Astrocyte (in vitro differentiated cells and primary cell): ENCODE measurements at places on chromosomes 11 and 22. TPM values are rescaled to one million over a fixed set of nuclear protein-coding genes. Genes with fewer than 3 reads are reported as not detected.

GRCh38 chr11:71204748-71205664, 47.4 kb downstream of the SHANK2 start:
- no peak for DNase-seq
- H3K4me3 ChIP-seq: no peak overlapping the region

DNA sequence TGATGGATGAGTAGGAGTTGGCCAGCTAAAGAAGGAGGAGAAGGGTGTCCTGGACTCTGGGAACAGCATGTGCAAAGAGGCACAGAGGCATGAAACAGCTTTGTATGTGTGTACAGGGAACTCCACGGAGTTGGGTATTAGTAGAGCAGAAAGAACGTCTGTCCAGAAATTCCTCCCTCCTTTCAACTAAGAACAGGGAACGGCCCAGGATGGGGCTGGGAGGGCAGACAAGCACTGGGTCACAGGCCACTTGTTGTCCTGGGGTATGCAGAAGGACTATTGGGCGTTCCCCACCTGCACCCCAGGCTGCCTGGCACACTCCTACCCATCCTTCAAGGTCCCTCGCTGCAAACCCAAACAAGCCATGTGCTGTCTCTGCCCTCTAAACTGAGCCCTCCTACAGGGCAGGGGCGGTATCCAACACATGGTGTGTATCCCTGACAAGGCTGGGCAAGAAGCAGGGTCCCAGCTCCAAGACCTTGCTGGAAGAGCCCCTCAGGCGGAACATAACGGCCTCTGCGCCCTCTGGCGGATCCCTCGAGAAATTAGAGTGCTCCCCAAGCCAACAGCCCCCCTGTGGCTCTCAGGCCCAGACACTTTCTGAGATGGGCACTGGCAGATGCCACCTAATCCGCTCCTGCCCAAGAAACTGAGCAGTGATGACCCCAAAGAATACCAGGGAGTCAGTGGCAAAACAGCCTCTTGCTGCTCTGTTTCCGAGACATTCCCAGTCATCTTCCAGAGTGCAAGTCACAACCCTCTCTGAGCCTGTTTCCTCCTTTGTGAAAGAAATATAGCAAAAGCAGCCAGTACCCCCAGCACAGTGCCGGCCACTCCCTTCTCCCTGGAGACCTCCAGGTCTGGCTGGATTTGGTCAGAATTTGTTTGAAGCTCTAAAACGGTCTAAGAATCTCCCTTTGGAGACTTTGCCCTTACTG, 1.6 kb upstream of the ELFN2 start:
- no peaks in the 10 kb centered on the region for H3K36me3 ChIP-seq
- H3K4me3 ChIP-seq: no peak overlapping the region
- peaks cover 8% of the 10 kb centered on the region for H3K27me3 ChIP-seq
- H3K27ac ChIP-seq: no peak overlapping the region
- peaks cover 34% of the 10 kb centered on the region for H3K4me1 ChIP-seq

DNA sequence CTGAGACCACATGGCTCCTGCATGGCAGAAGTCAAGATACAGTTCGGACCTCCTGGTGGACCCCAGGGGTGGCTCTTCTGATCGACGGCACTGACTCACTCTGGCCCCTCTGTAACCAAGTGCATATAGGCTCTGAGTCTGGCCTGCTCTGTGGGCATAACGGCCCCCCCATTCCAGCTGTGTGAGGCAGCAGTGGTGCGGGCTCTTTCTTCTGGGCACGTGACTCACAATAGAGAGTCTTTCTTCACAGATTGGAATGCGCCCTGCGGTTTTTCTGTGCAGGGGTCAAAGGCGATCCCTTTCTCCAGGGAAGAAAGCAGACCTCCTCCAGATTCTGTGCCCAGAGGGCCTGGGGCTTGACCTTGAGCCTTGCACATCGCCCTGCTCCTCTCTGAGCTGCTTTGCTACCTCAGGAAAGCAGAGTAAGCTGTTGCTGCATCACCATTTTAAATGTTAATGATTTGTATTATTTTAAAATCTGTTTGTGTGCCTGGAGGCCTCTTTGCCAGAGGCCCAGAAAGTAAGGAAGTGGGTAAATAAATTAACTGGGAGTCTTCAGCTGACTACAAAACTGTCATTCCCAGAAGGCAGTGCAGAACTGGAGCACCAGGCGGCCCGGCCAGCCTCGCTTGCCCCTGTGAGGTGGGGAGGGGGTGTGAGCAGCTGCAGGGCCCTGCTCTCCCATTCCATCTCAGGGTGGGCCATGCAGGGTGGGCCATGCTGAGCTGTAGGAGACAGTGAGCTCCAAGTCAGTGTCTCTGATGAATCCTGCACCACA, 199.0 kb downstream of the GRIK4 start:
- peak; percentile 69 for DNase-seq
- H3K36me3 ChIP-seq: no peaks in the 10 kb centered on the region
- H3K4me1 ChIP-seq: peaks cover 16% of the 10 kb centered on the region
- peak overlapping the region; percentile 45 for H3K27ac ChIP-seq

- H3K27me3 ChIP-seq: no peaks in the 10 kb centered on the region
- no peak overlapping the region for H3K27ac ChIP-seq
- no peak overlapping the region for H3K4me3 ChIP-seq
- peak; percentile 28 for DNase-seq
- H3K36me3 ChIP-seq: no peaks in the 10 kb centered on the region
- H3K4me1 ChIP-seq: no peaks in the 10 kb centered on the region
Measured at GRCh38 chr11:132858223-132858622, 674.1 kb downstream of the OPCML start.

DNA sequence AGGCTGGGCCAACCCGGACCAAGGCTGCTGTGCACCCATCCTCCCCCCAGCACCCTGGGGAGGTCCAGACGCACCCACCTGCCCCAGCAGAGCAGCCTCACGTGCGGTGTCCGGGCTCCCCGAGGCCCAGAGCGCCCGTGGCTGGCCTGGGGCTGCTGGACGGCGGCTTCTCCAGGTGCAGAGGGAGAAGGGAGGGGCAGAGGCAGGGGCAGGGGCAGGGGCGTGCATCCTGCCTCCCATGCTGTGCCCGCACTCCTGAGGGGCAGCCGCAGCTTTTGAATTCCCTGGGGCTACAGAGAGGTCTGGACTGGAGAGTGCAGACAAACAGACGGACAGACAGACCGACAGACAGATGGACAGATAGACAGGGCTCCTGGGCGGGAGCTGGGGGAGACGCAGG, 83.6 kb upstream of the PRR5 start:
- DNase-seq: no peak
- no peak overlapping the region for H3K4me3 ChIP-seq
- H3K27me3 ChIP-seq: no peaks in the 10 kb centered on the region
- no peak overlapping the region for H3K27ac ChIP-seq
- H3K36me3 ChIP-seq: no peaks in the 10 kb centered on the region
- H3K4me1 ChIP-seq: peaks cover 7% of the 10 kb centered on the region

GRCh38 chr22:24077416-24077815, 66.3 kb downstream of the CABIN1 start:
- no peak for DNase-seq
- no peak overlapping the region for H3K27ac ChIP-seq
- no peaks in the 10 kb centered on the region for H3K4me1 ChIP-seq
- no peaks in the 10 kb centered on the region for H3K27me3 ChIP-seq
- no peak overlapping the region for H3K4me3 ChIP-seq
- no peaks in the 10 kb centered on the region for H3K36me3 ChIP-seq

DNA sequence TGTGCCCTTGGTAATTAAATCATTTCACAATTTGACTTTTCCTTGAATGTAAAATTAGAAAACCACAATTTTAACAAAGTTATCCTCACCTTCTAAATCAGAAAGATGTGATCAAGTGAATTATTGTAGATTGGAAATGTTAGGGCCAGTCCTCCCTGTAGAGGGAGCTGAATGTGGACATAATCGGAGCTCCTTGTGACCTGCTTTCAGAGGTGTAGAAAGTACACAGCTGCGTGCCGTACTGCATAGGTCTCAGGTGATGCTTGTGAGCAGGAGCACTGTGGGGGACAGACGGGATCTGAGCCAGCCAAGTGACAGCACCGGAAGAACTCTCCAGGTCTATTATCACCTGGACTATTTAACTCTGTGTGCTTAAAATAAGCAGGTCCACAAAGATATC, 338.0 kb downstream of the AASDHPPT start:
- no peaks in the 10 kb centered on the region for H3K36me3 ChIP-seq
- no peaks in the 10 kb centered on the region for H3K4me1 ChIP-seq
- H3K27ac ChIP-seq: no peak overlapping the region
- H3K27me3 ChIP-seq: no peaks in the 10 kb centered on the region
- H3K4me3 ChIP-seq: no peak overlapping the region

GRCh38 chr11:117877120-117877784, 794 bp upstream of the FXYD6 start:
- H3K27me3 ChIP-seq: peaks cover 64% of the 10 kb centered on the region
- peaks cover 5% of the 10 kb centered on the region for H3K4me1 ChIP-seq
- H3K4me3 ChIP-seq: peak overlapping the region; percentile 48
- no peaks in the 10 kb centered on the region for H3K36me3 ChIP-seq

DNA sequence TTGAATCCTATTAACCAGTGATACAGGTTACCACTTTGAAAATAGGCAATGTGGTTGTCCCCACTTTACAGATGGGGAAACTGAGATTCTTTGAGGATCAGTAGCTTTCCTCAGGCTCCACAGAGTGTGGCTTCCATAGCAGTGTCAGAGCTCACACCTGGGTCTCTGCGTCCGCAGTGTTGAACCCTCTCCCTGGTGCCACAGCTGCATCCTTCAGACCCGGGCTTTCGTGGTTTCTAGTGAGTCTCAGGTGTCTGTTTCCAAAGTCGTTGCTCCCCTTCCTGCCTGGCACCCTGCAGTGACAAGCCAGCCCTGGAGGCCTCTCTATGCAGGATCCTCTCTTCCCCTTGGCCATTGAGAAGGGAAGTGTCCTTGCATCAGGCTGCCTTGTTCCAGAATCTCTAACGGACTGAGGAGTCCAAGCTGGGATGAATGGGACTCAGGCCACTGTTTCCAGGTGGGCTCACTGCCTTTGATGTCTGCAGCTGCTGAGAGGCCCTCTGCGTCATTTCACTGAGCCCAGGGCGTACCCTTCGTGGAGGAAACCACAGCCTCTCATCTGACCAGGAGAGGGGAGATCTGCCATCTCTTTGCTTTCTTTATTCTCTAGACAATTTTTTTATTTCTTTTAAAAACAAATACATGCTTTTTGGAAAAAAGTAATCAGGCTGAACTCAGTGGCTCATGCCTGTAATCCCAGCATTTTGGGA, 48.4 kb upstream of the MICAL2 start:
- no peak overlapping the region for H3K27ac ChIP-seq
- H3K4me3 ChIP-seq: no peak overlapping the region
- H3K4me1 ChIP-seq: peaks cover 13% of the 10 kb centered on the region
- no peaks in the 10 kb centered on the region for H3K27me3 ChIP-seq

GRCh38 chr11:70854201-70854600, 398.2 kb downstream of the SHANK2 start:
- H3K4me3 ChIP-seq: no peak overlapping the region
- no peak overlapping the region for H3K27ac ChIP-seq

DNA sequence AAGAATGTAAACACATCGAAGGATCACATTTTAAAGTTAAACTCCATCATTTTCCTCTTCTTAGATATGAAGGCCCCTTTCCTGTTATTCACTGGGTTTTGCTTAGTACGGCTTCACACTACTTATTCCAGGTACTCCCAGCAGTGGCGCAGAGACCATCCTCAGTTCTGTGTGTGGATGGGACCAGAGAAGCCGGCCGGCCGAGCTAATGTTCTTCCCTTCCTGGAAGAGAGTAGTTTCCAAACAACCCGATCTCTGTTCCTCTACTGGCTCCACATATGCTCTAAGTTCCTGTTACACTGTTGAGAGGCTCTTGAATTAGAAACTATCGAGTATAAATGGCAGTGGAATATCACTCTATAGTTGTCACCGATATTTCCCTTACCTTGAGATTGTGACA, 684 bp upstream of the NFRKB start:
- peak overlapping the region; percentile 89 for H3K4me3 ChIP-seq

DNA sequence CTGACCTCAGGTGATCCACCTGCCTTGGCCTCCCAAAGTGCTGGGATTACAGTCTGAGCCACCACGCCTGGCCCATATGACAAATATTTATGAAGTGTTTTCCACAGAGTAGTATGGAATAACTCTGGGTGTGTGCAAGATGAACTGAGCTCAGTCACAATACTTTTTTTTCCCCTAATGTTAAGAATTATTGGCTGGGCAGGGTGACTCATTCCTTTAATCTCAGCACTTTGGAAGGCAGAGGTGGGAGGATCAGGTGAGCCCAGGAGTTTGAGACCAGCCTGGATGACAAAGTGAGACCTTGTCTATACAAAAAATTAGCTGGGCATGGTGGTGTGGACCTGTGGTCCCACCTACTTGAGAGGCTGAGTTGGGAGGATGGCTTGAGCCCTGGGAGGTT, 6.4 kb downstream of the PTPRJ start:
- H3K27me3 ChIP-seq: no peaks in the 10 kb centered on the region
- peaks cover 31% of the 10 kb centered on the region for H3K4me1 ChIP-seq
- no peaks in the 10 kb centered on the region for H3K36me3 ChIP-seq
- no peak overlapping the region for H3K27ac ChIP-seq

DNA sequence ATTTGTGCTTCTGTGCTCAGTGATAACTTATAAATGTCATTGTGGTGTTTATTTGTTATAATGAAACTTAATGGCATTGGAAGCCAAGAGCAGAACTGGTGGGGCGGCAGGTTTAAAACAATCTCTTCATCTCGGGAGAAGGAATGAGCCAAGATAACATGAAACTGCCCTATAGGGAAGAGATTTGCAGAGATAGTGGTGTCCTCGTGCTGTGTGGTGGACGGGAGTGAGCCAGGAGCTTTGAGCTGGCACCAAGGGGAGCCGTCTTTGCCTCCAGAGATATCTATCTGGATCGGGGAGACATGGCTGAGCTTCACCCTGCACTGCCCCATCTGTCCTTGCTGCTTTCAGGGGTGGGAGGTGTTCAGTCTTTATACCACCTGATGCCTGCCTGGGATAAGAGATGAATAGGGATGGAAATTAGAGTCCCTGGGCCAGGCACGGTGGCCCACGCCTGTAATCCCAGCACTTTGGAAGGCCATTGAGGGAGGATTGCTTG, 189.6 kb downstream of the ST3GAL4 start:
- H3K4me3 ChIP-seq: no peak overlapping the region
- no peak for DNase-seq

- H3K27me3 ChIP-seq: no peaks in the 10 kb centered on the region
- no peaks in the 10 kb centered on the region for H3K36me3 ChIP-seq
- H3K27ac ChIP-seq: no peak overlapping the region
- peaks cover 15% of the 10 kb centered on the region for H3K4me1 ChIP-seq
Measured at GRCh38 chr22:30187094-30187493, 59.5 kb downstream of the LIF start.

GRCh38 chr11:44852159-44852747, 98.4 kb downstream of the TP53I11 start:
- H3K27me3 ChIP-seq: peaks cover 27% of the 10 kb centered on the region
- H3K27ac ChIP-seq: no peak overlapping the region
- no peak for DNase-seq
- H3K36me3 ChIP-seq: no peaks in the 10 kb centered on the region
- peaks cover 3% of the 10 kb centered on the region for H3K4me1 ChIP-seq

DNA sequence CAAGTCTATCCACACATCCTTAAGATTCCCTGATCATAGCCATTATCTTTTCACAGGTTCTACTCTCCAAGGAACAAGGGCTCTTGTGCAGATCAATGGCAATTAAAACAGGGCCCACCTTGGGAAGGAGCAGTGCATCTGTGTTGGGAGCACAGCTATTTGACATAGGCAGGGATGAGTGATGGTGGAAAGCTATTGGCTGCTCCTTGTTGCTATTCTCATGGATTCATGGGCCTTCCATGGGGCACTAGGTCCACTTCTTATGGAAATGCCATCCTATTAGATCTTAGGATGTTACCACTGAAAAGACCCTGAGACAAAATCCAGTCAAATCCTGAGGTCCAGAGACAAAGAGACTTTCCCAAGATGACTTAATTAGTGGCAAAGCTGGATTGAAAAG, 148.6 kb upstream of the MTNR1B start:
- no peak for DNase-seq
- no peaks in the 10 kb centered on the region for H3K27me3 ChIP-seq

The CCDC89 gene
- total RNA-seq: 0.26 and 0.30 TPM in 2 replicates

The KRTAP5-8 gene
- not detected in 2 replicates for total RNA-seq

The CYP2D6 gene
- 0.82 and 0.91 TPM in 2 replicates for total RNA-seq

The INCENP gene
- total RNA-seq: 13.3 and 17.7 TPM in 2 replicates

The CHEK2 gene
- 5.7 and 7.5 TPM in 2 replicates for total RNA-seq

The GAL3ST3 gene
- total RNA-seq: 0.46 and 0.61 TPM in 2 replicates

The KCNJ5 gene
- total RNA-seq: 1.4 TPM in 2 replicates

The MUC6 gene
- not detected in 2 replicates for total RNA-seq

The BIK gene
- 0.31 and 0.32 TPM in 2 replicates for total RNA-seq
